ENCODE measurements at places on chromosomes 11 and 22. TPM values are rescaled to one million over a fixed set of nuclear protein-coding genes. Genes with fewer than 3 reads are reported as not detected.

DCHS1 gene
- 41.3 TPM for polyA plus RNA-seq

KRTAP5-10 gene
- 0.10 TPM for polyA plus RNA-seq

ADAMTS15 gene
- polyA plus RNA-seq: 36.0 TPM

OR4A16 gene
- polyA plus RNA-seq: not detected

AP5B1 gene
- 2.4 TPM for polyA plus RNA-seq

XKR3 gene
- not detected for polyA plus RNA-seq

DNA sequence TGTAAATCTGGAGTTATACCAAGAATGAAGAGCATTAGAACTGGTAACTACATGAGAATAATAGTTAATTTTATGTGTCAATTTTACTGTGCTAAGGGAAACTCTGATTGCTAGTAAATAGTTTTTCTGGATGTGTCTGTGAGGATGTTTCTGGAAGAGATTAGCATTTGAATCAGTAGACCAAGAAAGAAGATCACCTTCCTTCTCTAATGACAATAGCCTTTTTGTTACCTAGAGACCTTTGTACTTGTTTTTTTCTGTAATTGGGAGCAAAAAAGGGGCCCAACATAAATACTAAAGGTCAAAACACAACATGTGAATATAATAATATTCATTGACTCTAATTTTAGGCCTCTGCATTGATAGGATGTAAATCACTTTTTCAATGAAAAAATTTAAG, 100.6 kb downstream of the DLG2 start:
- DNase-seq: no peak

- DNase-seq: no peak
Observed at GRCh38 chr22:32478994-32479393, 4.4 kb downstream of the FBXO7 start.

DNA sequence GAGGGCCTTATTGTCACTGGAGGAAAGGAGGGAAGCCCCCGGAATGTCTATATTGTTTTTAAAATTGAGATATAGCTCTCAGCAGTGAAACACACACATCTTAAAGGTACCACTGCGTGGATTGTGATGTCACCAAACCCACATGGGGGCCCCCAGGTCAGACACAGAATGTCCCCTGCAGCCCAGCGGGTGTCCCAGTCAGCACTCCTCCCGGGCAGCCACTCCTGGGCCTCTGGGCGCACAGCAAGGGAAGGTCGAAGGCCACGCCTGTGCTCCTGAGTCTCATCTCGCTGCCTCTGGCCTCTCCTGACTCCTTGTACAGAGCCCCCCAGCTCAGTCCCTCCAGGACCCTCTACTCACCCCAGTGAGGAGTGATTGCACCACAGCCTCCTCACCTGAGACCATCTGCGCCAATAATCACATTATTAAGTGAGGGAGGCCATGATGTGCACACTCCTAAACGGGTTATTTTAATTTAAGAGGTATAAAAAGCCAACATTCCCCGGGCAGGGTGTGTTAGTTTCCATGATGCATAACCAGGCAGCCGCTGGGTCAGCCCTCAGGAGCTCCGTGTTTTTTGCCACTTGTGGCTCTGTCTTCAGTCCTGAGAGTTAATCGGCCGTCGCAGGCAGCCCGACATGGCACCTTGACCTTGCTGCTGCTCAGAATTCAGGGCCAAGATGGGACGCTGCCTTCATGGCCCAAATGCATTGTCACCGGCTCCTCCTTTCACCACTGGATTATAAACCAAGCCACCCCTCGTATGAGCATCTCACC, 1089.3 kb downstream of the BRD1 start:
- DNase-seq: no peak

GRCh38 chr11:17012712-17013547, 1.3 kb downstream of the PLEKHA7 start:
- DNase-seq: peak; percentile 18

DNA sequence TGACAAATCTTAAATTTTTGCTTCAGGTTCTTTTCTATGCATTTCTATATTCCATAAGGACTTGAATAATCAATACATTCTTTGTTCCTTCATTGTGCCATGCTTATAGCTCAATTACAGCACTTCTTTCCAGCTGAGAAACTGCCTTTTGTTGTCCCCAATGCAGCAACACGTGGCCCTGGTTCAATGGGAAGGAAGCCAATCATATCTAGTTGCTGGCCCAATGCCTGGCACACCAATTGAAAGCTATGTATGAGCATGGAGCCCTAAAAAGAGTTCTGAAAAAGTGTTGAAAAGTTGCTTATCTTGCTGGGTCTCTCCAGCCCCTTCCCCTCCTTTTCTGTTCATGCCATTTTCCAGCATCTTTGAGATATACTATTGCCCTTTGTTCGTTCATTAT, 448.0 kb upstream of the FAT3 start:
- DNase-seq: peak; percentile 8

GRCh38 chr11:56333156-56333555, 12.7 kb upstream of the OR8K1 start:
- DNase-seq: no peak

GRCh38 chr11:78325274-78325781, 92.3 kb downstream of the GAB2 start:
- no peak for DNase-seq

GRCh38 chr11:17865765-17866428, 131.3 kb downstream of the KCNC1 start:
- DNase-seq: no peak

DNA sequence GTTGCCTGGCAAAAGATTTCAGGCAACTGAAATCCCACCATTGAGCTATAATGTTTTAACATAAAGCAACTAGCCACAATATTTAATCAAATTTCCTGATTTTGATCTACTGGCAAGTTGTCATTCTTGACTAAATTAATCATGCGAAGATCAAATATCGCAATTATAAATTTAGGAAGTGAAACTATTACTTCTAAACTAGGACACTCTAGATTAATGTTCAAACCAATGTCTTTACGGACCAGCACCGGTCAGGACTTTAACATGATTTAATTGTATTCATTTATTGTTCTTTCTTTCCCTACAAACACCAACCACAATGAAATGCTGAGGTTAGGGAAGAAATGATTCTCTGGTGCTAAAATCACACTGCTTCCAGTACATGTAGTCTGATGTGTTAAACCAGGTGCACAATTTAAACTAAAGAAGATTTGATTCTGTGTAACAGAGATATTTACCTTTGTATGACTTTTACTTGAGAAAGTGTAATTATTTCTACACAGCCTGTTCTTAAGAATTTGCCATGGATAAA, 14.9 kb downstream of the GAS2 start:
- no peak for DNase-seq

- no peak for DNase-seq
Observed at GRCh38 chr11:18794956-18795355, 3.4 kb upstream of the PTPN5 start.

GRCh38 chr11:105490333-105490732, 119.5 kb upstream of the GRIA4 start:
- DNase-seq: no peak

DNA sequence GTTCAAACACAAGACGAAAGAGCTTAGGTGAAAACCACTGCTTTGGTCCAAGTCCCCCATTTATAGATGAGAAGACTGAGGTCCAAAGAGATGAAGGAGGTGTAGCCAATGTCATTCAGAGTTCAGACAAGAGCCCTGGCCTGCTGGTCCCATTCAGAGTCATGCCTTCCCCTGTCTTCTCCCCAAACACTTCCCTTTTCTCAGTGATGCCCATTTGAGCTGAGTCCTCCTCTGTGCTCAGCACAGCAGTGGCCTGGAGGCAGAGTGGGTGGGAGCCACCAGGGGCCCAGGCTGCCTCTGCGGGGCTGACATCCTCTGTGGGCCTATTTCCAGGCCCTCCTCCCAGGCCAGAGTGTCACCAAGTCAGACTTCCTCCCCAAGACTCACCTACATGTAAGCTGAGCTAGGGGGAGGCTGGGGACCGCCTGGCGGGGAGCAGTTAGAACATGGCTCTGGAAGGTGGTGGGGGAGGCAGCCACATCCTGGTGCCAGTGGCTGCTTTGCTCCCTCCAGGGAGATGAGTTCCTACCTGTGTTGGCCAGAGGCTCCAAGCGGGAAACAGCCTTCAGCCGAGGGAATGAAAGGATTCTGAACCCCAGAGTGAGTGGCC, 22.4 kb upstream of the LRRC10B start:
- no peak for DNase-seq

GRCh38 chr22:19483481-19484244, 3.9 kb downstream of the CDC45 start:
- DNase-seq: no peak

- no peak for DNase-seq
Observed at GRCh38 chr11:60710482-60710881, 11.1 kb downstream of the MS4A8 start.

DNA sequence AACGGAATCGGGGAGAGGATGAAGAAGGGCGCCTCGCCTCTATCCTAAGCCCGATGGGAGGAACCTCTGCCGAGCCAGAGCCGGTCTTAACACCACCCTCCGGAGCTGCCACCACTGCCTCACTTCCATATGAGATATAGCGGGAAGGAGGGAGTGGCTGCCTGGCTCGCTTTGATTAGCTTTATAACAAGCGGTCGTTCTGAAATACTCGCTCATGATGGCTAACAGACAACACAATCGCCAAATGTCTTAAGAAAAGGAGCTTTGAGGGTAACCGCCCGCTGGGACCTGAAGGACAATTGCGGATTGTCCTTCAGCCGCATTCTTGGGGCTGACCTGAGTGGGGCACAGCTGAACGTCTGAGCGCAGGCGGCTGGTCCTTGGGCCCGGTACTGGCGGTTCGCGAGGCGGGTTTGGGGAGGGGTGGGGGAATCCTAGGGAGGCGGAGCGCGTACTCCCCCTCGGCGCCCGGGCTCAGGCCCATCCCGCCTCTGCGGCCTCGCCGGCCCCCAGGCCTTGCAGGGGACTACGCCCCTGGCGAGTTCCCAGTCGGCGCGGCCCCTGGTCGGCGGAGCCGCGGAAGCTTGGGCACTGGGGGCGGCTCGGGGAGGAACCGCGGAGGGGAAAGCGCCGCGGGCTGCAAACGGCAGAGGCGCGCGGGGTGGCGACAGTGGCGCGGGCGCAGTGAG, at the start of gene PLAAT5:
Gene PLAAT5 (minus strand): TSS at position 617 of the 689 bp plus-strand sequence. CDS start 133 bp downstream, at position 484.
- DNase-seq: peak; percentile 47

GRCh38 chr11:128470081-128470480, 117.3 kb downstream of the ETS1 start:
- DNase-seq: no peak

GRCh38 chr22:37485395-37486223, 575 bp downstream of the MFNG start:
- no peak for DNase-seq

- peak; percentile 52 for DNase-seq
Observed at GRCh38 chr11:125451400-125452124, 44.5 kb downstream of the FEZ1 start.

GRCh38 chr22:47445212-47445611, 682.8 kb downstream of the TBC1D22A start:
- no peak for DNase-seq

DNA sequence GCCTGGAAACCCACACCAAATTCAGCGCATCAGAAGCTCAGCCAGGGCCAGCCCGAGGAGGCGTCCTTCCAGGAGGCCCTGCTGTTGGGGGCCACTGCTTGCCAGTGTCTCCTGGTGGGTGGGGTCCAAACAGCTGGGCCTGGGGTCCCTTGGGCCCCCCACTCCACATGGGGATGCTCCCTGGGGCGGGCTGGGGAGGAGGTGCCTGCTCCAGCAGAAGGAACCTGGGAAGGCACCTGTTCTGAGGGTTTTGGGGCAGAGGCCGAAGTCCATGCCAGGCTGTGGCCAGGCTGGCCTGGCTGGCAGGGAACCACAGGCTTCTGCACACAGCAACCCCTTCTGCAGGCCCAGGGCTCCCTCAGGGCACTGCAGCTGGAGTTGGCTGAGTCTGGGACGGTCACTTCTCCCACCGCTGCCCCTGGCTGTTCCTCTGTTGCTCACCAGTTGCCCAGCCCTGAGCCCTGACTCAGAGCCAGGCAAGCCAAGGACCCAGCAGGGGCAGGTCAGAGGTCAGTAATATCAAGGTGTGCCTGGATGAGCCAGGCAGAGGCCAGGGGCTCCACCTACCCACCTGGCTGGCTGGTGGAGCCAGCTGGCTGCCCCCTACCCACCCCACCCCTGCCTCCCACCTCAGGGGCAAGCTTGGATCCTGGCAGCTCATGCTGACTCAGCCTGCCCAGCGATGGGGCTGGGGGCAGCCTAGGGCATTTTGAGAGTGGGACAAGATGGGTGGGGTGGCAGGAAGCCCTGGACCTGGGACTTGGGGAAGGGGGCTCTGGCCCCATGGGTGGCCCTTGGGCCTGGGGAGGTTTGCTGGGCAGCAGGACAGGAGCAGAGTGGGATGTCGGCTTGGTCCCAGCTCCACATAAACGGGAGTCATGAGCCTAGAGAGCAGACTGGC, 12.0 kb upstream of the PHLDA2 start:
- DNase-seq: no peak

DNA sequence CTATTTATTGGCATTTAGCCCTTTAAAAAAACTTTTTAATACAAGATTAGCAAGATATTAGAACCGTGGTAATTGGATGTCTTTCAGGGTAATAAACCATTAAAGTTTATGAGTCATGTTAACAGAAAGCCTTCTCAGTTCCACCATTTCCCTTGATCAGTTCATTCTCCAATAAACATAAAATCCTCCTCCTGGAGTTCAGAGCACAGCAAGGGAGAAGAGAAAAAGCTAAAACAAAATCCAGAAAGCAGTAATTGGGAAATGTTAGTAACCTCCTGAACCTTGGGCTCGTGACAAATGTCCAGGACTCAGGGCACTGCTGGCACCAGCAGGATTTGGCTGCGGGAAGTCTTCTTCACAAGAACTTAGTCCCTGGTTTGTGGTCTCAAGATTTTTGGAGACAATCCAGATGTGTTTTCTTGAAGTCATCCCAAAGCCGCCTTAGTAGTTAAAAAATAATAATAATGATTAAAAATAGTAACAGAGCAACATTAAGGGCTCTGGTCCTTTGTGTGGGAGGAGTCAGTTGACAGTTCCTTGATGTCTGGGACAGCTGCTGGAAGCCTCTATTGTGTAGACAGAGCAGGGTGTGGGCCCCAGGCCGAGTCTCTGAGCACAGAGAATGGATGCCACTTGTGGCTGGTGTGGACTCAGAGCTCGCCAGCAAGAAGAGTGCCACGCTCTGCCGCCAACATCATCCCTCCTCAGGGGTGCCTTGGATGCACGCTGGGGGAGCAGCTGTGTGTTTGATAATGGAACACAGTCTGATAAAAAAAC, 43.4 kb upstream of the PITPNB start:
- peak; percentile 56 for DNase-seq

DNA sequence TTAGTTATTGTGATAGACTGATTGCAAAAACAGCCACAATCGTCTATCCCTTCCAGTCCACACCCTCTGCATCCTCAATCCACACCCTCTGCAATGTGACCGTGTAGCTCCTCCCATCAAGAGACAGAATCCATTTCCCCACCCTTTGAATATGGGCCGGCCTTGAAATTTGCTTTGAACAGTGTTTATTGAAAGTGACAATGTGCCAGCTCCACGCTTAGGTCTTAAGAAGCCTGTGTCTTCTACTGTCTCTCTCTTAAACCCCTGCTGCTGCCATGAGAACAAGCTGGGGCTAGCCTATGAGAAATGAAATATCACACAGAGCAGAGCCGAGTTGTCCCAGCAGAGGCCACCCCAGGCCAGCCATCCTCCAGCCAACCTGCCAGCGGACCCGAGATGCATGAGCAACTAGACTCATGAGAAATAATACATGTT, 22.3 kb upstream of the MICAL2 start:
- no peak for DNase-seq

GRCh38 chr22:16601437-16602223, 9.0 kb upstream of the CCT8L2 start:
- no peak for DNase-seq

GRCh38 chr22:26835929-26836528, 178.6 kb downstream of the MIAT start:
- no peak for DNase-seq
